HTR-8/SVneo (cell line): ENCODE measurements at places on chromosomes 13 and 19.
A peak's percentile ranks its signal among the peaks of the same experiment; 100 is the strongest.

- DNase-seq: no peak
Measured at GRCh38 chr13:76019421-76020044, 383.4 kb downstream of the LMO7 start.

DNA sequence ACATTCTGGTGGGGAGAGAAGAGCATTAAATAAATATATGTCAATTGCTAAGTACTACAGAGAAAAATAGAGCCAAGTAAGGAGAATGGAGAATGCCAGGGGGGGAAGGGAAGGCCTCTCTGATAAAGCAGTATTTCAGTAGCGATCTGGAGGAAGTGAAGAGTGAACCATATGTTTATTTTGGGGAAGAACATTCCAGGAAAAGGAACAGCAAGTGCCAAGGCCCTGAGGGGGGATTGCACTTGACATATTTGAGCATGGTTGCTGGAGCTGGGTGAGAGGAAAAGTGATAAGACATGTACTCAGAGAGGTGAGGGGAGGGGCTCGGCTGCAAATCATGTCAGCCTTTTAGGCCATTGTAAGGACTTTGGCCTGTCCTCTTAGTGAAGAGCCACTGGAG, 30.4 kb downstream of the WDR87 start:
- DNase-seq: no peak

- DNase-seq: no peak
Measured at GRCh38 chr13:75393839-75394520, 88.0 kb downstream of the TBC1D4 start.

DNA sequence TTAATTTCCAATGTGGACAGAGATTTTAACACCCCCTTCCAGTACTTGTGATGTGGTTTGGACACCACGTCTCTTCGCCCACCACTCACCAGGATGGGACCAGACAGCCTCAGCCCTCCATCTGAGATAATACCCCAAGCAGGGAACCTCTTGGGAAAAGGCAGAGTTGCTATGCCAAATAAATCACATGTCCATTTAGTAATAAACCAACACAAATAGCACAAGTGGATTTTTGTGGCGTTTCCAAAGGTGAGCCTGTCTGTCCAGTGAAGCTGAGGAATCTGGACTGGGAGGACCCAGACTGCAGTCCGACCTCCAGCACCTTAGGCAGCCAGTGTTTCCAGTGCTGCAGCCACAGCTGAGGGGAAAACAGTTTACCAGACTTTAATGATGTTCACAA, 34.1 kb upstream of the GAS6 start:
- DNase-seq: no peak

DNA sequence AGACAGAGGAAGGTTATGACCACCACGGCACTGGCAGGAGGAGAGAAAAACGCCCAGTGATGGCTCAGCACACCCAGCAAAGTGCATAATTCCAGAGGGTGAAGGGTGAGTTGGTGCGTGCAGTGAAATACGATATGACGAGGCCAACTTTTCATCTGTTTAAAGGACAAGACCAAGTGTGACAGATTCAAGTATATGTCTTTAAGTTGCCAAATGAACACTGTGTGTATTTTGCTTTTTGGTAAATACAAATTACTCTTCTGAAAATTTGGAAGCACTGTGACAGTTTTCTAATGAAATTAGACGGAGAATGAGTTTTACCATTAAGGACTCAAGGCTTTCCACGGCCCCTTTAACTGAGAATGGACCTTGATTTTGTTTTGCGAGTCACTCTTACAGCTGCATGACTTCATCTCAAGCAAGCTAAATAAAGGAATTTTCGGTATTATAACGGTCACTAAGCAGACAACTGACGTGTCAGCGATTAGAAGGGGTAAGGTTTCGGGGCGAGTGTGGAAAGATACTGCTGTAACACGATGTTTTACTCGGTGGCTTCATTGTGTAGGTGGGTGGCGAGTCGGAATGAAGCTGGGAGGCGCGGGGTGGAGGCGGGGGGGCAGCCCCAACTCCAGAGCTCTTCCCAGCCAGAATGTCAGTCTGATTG, 22.8 kb downstream of the COL4A2 start:
- DNase-seq: no peak

GRCh38 chr19:35272122-35272719, 3.5 kb downstream of the USF2 start:
- DNase-seq: no peak

- DNase-seq: peak; percentile 43
Measured at GRCh38 chr19:4059891-4060620, 6.6 kb downstream of the ZBTB7A start.

DNA sequence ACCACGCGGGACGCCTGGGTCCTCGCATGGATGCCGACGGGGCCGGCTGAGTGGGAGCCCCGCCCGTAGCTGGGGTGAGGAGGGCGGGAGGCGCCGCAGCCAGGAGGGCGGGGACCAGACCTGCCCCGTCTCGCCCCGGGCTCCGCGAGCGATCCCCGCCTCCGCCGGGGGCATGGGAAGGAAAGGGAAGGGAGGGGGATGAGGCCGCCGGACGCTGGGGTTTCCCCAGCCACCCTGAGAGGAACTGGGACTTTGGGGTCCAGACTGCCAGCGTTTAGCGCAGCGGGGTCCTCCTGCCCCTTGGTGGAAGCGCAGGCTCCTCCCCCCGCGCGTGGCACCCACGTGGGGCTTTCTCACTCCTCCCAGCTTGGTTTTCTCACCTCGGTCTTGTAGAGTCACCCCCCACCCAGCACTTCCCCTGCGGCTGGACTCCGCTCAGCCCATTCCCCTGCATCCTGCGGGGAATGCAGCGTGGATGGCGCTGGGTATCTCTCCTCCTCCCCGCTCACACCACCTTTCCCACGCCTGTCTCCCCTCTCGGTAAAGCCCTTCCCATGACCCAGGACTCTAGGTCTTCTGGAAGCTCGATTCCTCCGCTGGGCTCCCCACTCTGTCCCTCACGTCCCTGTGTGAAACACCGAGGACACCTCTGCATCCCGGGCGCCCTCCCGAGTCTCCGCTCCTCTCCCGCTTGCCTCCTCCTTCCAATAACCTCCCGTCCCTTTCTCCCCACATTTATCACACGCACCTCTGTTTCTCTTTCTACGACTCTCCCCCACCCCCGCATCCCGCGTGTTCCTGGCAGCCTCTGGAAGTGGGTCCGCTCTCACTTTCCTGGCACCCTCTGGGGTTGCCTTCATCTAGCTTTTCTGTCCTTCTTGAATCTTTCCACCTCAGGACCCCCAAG, 2.1 kb downstream of the TGFB1 start:
- peak; percentile 69 for DNase-seq

- no peak for DNase-seq
Measured at GRCh38 chr19:40363069-40363468, 14.6 kb downstream of the PLD3 start.

- no peak for DNase-seq
Measured at GRCh38 chr19:5536337-5536894, 31.3 kb downstream of the TINCR start.

GRCh38 chr19:10362259-10362658, 18.1 kb downstream of the TYK2 start:
- no peak for DNase-seq

- DNase-seq: no peak
Measured at GRCh38 chr13:100382785-100383184, 205.8 kb downstream of the GGACT start.

DNA sequence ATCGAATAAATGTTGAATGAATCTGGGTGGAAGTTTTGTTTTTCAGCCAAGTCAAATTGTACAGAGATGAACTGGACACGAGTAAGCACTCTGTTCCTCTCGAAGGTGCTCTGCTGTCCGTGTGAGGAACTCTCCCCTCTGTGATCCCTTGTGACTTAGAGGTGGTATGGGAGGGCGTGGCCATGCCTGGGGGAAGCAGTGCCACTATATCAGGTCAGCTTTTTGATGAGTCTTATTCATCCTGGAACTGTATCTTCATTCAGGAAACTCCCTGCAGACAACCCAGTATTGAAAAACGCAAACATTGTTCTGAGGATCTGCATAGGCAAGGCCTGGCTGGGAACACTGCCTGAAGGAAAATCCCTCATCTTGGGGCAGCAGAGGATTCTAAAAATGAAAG, 45.7 kb upstream of the FLT1 start:
- DNase-seq: no peak

GRCh38 chr19:15588265-15588664, 26.8 kb upstream of the CYP4F8 start:
- DNase-seq: no peak

- DNase-seq: no peak
Measured at GRCh38 chr19:38676878-38677646, 29.6 kb downstream of the ACTN4 start.

DNA sequence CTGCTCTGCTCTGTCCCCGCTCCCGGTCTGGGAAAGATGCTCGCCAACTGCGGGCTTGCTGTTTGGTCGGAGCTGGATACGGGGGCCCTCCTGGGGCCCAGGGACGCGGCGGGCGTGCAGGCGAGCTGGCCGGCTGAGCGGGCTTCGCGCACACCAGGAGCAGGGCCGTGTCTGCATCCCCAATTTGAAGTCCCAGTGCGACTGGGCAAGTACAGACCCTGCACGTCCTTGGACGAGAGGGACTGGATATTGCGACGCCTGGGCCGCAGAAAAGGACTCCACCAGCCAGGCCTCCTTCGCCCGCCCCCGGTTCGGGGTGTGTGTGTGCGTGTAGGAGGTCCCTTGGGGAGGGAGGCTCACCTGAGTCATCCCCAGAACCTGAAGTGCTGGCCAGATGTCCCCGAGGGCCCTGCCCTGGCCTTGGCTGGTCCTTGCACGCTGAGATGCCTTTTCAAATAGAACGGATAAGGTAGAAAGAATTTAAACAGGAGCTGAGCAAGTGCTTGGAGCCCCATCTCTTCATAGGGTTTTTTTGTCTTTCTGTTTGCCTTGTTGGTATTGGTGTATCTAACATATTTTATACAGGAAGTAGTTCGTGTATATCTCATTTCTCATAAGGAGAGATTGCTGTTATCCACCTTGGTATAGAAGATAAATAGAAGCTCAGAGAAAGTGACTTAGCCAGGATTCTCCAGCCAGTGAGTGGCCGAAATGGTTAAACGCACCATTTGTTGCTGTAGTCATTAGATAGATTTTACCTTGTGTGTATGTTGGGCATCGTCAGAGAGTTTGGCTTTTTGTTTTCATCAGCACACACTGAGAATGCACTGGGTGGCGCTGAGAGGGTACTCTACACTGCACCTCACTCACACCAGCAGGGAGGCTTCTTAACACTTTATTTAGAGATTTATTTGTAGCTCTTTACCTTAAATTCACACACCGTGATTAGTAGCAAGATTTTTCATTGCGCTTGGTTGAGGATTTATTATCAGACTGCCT, 1.1 kb downstream of the NAXD start:
- DNase-seq: no peak

DNA sequence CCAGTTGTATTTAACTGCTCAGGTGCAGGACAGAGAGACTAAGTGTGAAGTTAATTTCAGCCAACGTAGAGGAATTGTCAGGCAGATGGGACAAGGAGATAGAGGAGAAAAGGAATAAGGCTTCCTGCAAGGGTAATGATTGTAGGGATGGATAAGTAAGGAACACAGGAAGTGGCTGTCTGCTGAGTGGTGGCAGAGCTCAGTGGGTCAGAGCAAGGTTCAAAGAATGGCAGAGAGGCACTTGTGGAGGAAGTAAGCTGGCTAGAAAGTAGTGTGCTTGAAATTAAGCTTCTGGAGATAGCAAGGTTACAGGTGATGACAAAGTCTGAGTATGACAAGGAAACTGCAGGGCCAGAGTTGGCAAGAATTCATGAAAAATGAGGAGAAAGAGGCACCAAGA, 47.9 kb downstream of the USPL1 start:
- DNase-seq: no peak

GRCh38 chr13:67416047-67416925, 186.2 kb upstream of the PCDH9 start:
- DNase-seq: peak; percentile 4

- DNase-seq: no peak
Measured at GRCh38 chr19:9906475-9907087, 29.7 kb downstream of the OLFM2 start.

DNA sequence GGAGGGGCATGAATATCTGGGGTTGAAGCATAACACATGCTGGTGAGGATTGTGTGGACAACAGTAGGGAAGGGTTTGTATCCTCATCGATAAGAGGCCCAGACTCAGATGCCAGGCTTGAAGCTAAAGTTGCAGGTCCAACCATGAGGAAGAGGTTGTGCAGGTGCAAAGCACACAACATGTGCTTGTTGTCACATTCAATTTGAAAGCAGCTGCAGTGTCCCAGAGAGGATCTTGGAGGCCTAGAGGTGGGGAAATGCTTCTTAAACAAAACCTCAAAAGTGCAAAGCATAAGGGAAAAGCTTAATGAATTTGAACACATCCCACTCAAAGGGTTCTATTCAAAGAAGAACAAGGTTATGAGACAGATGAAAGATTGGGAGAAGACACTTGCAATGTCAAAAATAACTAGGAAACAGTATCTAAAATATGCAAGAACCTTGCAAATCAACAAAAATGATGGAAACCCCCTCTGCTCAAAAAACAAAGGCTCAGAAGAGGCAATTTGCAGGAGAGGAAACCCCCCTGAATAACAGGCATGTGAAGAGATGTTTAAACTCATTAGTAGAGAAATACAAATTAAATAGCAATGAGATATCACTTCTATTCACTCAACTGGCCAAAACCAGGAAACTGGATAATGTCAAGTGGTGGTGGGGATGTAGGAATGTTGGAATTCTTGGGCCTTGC, 187.1 kb downstream of the KATNAL1 start:
- no peak for DNase-seq

- no peak for DNase-seq
Measured at GRCh38 chr13:26255115-26255514, 1.2 kb downstream of the CDK8 start.

GRCh38 chr19:3699741-3700241, 477 bp downstream of the PIP5K1C start:
- no peak for DNase-seq

- DNase-seq: no peak
Measured at GRCh38 chr13:51246418-51247277, 24.4 kb downstream of the FAM124A start.

- no peak for DNase-seq
Measured at GRCh38 chr19:12649941-12650340, 16.6 kb downstream of the MAN2B1 start.

- no peak for DNase-seq
Measured at GRCh38 chr13:114081761-114082681, 50.4 kb downstream of the RASA3 start.

GRCh38 chr13:90995614-90996013, 351.9 kb upstream of the MIR17HG start:
- DNase-seq: no peak

DNA sequence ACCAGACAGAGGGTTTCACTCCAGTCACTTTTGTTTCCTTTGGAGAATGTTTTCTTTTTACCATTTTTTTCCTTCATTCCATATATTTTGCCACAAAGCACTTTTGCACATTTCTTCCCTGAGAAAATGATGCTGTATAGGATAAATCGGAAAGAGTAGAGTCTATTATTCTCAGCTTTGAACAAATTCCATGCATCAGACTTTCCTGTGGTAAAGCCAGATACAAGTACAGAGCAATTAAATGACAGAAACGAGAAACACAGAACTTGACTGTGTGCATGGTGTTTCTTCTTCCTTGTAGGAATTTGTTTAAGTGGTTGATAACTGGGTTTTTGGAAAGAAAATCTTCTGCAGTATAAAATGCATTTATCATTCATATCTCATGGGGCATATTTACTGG, 107.4 kb upstream of the CSNK1A1L start:
- no peak for DNase-seq

- no peak for DNase-seq
Measured at GRCh38 chr13:85254641-85255040, 544.6 kb downstream of the SLITRK6 start.

- DNase-seq: no peak
Measured at GRCh38 chr19:45391346-45391745, 13.5 kb downstream of the PPP1R13L start.

GRCh38 chr13:63435667-63436324, 2020.1 kb upstream of the PCDH20 start:
- peak; percentile 28 for DNase-seq
